ENCODE measurements at places on chromosomes 3 and 15.

GRCh38 chr3:194130807-194131589 is 5.0 kb upstream of the HES1 start:
- no peak for DNase-seq

DNA sequence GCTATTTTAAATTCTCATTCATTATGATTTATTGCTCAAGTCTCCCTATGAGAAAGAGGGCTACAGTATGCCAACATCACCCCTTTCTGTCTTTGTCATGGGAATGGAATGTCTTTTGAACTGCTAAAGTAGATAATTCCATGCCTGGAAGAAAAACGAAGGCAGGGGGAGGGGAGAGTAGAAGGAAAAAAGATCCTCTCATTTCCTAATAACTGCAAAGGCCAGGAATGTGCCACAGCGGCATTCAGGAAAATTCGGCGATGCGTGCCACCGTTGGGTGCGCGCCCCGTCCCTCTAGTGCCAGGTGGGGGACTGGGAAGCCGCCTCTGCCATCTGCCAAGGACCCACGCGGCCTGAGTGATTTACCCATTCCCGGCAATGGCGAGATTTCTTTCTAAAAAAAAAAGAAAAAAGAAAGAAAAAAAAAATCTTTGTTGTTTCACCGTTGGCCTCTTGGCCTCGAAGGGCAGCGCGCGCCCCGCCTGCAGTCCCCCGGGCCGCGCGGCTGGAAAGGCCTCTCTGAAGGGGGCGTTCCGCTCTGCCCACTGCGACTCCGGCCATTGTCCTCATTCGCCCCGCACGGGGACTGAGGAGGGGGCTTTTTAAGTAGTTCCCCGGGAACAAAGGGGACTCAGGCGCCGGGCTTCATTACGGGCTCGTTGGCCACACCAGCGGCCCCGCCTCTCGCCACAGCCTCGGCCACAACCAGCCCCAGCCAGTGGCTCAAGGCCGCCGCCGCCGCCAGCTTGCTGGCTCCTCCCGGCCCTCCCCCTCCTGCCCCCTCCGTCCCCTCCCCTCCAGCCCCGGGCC is 54.5 kb downstream of the CPN2 start:
- DNase-seq: no peak

GRCh38 chr3:74532446-74532845 is 82.0 kb downstream of the CNTN3 start:
- no peak for DNase-seq

DNA sequence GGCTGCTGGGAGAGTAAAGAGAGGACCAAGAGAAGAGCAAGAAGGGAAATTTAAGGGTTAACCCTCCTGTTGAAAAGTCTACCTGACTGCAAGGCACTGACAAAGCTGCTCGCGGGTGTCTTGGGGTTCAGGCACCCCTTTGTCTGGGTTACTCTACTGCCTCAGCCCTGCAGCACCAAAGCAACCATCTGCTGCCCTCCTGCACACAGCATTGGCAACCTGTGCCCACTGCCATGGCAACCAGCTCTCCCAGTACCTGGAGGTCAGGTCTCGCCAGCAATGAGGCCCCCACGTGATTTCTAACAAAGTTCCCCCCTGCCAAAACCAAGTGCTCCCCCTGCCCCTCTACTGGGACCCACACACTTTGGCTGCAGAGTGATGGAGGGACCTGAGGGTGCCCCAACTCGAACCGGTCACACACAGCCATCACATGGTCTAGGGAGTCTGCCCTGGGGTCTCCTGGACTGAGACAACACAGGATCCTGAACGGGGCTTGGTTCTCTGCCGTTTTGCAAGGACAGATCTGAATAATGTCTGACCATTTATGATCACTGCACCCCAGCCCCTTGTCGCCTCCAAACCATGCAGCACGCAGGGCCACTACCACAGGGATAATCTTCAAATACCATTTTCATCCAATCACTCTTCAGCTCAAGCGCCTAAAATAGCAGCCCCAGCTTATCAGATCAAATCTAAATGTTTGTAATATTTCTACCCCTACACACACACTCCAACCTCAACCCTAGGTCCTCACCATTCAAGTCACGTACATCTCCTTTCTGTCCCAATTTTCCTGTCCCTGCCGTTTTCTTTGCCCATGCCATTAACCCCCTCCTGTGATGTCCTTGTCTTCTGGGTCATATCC is 50.7 kb downstream of the ADCY5 start:
- DNase-seq: no peak

DNA sequence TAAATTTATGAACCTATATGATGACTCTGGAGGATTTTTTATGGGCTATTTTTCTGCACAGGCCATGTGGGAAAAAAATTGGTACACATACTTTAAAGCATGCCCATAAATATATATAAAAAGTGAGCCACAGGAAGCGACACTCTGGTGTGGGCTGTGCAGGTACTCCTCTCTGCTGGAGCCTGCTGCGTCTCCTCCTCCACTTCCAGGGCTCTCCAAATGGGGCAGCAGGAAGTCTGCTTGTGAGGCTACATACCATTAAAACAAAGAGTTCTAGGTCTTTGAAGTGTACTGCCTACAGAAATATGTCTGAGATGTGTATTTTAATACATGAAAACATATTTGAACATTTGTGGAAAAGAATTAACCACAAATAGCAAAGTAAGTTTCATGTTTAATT is 135.1 kb downstream of the CTNNB1 start:
- DNase-seq: no peak

- DNase-seq: no peak
Observed at GRCh38 chr3:194100856-194101390, 35.0 kb upstream of the HES1 start.

DNA sequence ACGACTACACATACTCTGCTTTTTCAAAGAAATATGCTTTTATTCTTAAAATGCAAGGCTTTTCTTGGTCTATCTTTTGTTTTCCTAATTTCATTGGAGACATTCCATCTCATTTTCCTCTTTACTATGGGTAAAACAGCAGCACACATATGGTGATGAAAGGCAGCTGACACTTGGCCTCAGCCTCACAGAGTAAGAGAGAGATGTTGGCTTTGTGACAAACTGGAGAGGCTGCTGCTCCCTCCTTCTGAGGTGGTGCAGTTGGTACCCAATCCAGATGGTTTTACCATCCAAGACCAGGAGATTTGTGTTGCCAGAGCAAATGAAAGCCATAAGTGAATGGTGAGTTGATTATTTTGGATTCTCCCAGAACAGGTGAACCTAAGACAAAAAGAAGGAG is 13.2 kb upstream of the SLC2A2 start:
- DNase-seq: no peak

- DNase-seq: no peak
Observed at GRCh38 chr3:108983051-108983450, 29.4 kb upstream of the GUCA1C start.

- no peak for DNase-seq
Observed at GRCh38 chr15:72923289-72923688, 129.0 kb upstream of the NEO1 start.

GRCh38 chr15:90234096-90234988 is at the start of gene GDPGP1:
TSS of gene GDPGP1 (plus strand) at chr15:90234209. CDS start at chr15:90240909, 6,700 bp downstream.
- no peak for DNase-seq

DNA sequence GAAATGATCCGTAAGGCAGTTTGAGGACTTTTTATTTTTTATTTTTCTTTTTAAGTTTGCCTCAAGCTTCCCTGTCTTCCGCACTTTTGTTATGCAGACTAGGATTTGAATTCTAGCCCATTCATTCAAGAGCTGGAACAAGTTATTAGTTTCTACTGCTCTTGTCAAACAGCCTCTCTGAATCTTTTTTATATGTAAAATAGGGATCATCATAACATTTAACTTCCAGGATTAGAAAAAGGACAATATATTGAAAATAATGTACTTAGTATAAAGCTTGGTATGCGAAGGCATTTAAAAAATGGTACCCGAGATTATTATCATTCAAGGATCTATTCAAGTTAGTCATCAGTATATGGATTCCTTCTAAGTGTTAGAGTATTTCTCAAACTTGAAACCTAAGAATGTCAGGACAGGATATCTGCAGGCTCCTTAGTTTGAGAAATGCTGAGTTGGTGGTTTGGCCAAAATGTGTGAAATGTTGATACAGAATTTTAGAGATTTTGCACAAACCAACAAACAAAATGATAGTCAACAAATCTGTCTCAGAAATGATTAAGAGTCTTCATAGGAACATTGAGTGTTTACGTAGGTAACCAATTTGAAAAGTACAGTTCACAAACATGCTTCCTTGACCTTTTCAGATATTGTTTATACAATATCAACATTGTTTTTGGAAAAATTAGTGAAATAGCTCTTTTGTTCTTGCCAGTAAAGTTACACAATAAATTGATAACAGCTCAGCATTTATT is 40.5 kb upstream of the IGSF10 start:
- no peak for DNase-seq

- no peak for DNase-seq
Observed at GRCh38 chr3:19159966-19160635, 11.8 kb downstream of the KCNH8 start.

DNA sequence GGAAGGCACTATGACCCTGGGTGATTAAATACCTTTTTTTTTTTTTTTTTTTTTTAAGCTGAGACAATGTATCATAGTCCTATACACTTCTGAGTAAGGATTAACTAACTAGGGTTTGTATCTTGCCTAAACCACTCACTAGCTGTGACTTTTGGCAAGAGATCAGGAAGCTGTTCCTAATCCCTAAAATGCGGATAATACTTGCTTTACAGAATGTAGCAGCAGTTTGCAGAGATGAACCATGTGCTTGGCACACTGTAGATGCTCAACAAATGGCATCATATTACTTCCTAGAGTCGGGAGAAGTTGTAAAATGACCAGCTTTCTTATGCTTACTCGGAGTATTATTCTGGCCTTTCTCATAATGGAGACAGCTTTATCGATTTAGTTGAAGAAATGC is 25.6 kb upstream of the PYGO1 start:
- no peak for DNase-seq

DNA sequence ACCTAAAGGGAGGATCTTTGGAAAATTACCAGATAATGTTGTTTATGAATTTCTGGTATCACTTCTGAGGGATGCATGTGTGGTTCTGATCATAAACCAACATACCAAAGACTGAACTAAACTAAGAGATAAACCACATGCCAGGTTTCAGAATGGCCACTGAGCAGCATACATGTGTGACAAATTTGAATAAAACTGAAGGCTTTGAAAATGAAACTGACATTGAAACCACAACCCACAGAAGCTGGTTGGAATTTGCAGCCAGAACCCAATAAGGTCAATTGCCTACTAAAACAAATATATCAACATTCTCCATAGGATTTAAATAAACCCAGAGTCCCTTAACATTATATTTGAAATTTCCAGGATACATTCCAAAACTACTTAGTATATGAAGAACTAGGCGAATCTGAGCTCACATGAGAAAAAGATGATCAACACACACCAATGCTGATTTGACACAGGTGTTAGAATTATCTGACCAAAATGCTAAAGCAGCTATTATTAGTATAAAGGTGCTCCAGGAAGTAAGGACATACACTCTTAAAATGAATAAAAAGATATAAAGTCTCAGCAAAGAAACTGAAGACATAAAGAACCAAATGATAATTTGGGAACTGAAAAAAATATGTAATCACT is 125.0 kb downstream of the ZNF280D start:
- DNase-seq: no peak

Measured in stimulated activated CD8-positive, alpha-beta memory T cell treated with anti-CD3 and anti-CD28 coated beads, Interleukin-2, amount 100 ng/mL, for 1 hour (primary cell).